Naive B cell (primary cell): ENCODE measurements at places on chromosomes 12 and 14.
A peak's percentile ranks its signal among the peaks of the same experiment; 100 is the strongest.

GRCh38 chr12:21815306-21816062 lies 41.0 kb upstream of the KCNJ8 start:
- H3K36me3 ChIP-seq, result no peaks in the 10 kb centered on the region
- H3K4me1 ChIP-seq, result no peaks in the 10 kb centered on the region
- no peak for DNase-seq
- no peak overlapping the region for H3K27ac ChIP-seq
- H3K4me3 ChIP-seq, result no peak overlapping the region

DNA sequence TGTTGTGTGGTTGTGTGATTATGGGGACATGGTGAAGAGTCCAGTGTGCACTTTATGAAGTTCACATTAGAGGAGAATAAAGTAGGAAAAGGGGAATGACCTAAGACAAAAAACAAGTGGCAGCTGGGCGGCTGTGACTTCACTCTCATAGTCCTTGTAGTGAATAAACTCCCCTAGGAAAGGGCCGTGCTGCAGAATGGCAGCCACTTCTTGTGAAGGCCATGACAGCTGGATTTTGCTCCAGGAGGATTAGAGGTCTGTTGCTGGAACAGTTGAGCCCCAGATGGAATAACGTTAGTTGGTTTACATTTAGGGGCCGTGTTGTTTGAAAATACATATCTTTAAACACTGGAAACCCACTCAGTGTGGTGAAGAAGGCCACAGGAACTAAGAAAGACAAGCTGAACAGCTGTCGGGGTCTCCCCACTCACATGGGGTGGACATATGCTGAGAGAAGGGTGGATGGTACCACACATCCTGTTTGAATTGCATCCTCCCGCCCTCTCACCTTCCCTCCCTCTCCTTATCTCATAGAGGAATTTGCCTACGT lies 276.9 kb downstream of the CACNA1C start:
- no peaks in the 10 kb centered on the region for H3K36me3 ChIP-seq
- H3K27ac ChIP-seq, result no peak overlapping the region
- H3K27me3 ChIP-seq, result peaks cover 10% of the 10 kb centered on the region
- DNase-seq, result no peak
- no peak overlapping the region for H3K4me3 ChIP-seq

DNA sequence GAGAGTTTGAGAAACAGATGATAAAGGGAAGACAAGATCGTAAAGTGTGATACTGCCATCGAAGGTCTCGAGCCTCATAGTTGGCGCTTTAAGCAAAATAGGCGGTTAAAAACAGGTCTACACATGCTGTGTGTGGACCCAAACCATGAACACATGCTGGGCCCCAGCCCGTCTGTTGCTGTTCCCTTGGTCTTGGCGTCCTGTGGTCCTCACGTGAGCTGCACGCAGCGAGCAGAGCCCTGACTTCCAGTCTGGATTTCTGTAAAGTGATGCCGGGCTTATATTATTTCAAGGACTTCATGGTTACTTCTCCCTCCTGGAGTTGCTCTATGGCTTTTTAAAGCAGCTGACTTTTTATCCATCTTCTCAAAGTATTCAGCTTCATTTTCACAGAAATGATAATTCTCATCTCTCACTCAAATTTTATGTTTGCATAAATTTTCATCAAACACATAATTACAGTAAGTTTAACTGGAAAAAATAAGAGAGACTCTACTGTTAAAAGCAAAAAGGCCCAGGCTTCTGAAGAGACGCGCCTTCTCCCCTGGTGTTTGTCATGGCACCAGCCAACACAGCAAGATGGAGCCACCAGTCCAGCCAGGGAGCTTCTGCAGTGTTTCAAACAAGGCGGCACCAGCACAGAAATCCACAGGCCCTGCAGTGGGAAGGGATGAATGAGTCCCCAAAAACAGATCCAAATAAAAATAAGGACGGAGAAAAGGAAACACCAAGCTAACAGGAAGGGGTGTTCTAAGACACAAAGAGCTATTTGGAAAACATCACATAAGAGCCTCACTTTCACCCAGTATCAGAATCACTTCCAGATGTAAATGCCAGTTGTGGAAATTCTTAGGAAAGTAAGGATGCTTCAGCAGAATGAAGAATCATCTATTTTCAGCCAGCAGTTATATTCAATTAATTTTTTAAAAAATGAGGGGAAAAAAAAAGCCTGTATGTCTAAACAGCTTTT lies 24.9 kb downstream of the SFSWAP start:
- no peak for DNase-seq
- H3K4me3 ChIP-seq, result no peak overlapping the region
- H3K27ac ChIP-seq, result no peak overlapping the region
- peaks cover 13% of the 10 kb centered on the region for H3K36me3 ChIP-seq

DNA sequence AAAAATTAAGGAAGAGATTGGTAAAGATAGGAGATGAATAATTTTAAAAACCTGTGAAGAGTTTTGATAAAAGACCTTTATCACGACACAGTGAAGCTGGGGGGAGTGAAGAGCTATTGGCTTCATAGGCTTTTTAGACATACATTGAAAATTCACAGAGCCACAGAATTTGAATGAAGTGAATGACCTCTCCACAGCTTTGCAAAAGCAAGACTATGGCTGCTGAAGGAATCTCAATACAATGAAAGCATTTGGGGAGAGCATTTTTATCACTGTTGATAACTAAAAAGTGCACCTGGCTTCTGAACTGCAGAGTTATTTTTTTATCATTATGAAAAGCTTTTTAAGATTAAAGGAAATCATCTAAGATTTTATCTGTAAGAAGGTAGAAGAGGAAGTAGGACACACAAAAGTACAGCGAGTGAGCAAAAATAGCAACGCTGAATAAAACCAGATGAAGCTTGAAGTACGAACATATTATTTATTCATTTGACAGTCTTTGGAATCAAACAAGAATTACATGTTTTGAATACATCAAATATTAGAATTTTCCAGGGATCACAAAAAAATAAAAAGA lies 317.5 kb downstream of the KCNC2 start:
- DNase-seq, result no peak
- H3K4me3 ChIP-seq, result no peak overlapping the region
- no peaks in the 10 kb centered on the region for H3K4me1 ChIP-seq
- no peaks in the 10 kb centered on the region for H3K27me3 ChIP-seq
- no peaks in the 10 kb centered on the region for H3K36me3 ChIP-seq
- no peak overlapping the region for H3K27ac ChIP-seq

GRCh38 chr12:63814146-63814772 lies 30.2 kb upstream of the SRGAP1 start:
- no peak overlapping the region for H3K27ac ChIP-seq
- no peaks in the 10 kb centered on the region for H3K4me1 ChIP-seq
- peaks cover 8% of the 10 kb centered on the region for H3K36me3 ChIP-seq
- no peak for DNase-seq

- H3K27me3 ChIP-seq, result no peaks in the 10 kb centered on the region
- H3K4me1 ChIP-seq, result peaks cover 70% of the 10 kb centered on the region
- peak overlapping the region; percentile 84 for H3K4me3 ChIP-seq
- peaks cover 33% of the 10 kb centered on the region for H3K36me3 ChIP-seq
- H3K27ac ChIP-seq, result peak overlapping the region; percentile 100
- peak; percentile 77 for DNase-seq
These were observed 84.1 kb upstream of the RESF1 start for GRCh38 chr12:31874961-31875608.

- no peak for DNase-seq
- peaks cover 8% of the 10 kb centered on the region for H3K36me3 ChIP-seq
- no peaks in the 10 kb centered on the region for H3K4me1 ChIP-seq
- H3K27ac ChIP-seq, result no peak overlapping the region
These were observed 65.1 kb upstream of the DUSP6 start for GRCh38 chr12:89417246-89417977.

- no peaks in the 10 kb centered on the region for H3K4me1 ChIP-seq
- H3K27me3 ChIP-seq, result no peaks in the 10 kb centered on the region
- no peak overlapping the region for H3K4me3 ChIP-seq
These were observed 67.0 kb downstream of the SYT1 start for GRCh38 chr12:78931466-78931990.

GRCh38 chr12:47385653-47386052 lies 305.9 kb upstream of the AMIGO2 start:
- H3K27me3 ChIP-seq, result no peaks in the 10 kb centered on the region
- no peak overlapping the region for H3K27ac ChIP-seq
- no peak overlapping the region for H3K4me3 ChIP-seq
- no peaks in the 10 kb centered on the region for H3K36me3 ChIP-seq
- DNase-seq, result no peak

DNA sequence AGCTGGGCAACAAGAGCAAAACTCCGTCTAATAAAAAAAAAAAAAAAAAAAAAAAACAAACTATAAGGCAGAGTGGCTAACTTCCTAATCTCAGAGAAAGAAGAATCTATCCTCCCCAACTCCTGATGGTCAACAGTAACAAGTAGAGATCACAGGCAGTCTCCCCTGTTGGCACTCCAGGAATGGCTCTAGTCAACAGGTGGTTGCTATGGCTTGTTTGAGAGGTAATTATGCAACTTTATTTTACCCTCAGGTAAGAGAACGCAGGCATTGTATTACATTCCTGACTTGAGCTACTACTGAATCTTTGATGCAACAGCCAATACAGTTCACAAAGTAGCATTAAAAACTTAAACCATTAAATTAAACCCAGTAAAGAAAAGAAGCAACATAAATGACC lies 180.3 kb downstream of the DICER1 start:
- H3K36me3 ChIP-seq, result no peaks in the 10 kb centered on the region
- no peak overlapping the region for H3K27ac ChIP-seq
- peaks cover 27% of the 10 kb centered on the region for H3K27me3 ChIP-seq
- no peak for DNase-seq
- no peak overlapping the region for H3K4me3 ChIP-seq

- no peak for DNase-seq
- no peak overlapping the region for H3K4me3 ChIP-seq
- H3K36me3 ChIP-seq, result no peaks in the 10 kb centered on the region
- H3K27ac ChIP-seq, result no peak overlapping the region
These were observed 7.8 kb downstream of the PELI2 start for GRCh38 chr14:56125772-56126636.

GRCh38 chr12:70919176-70919575 lies 1.4 kb downstream of the PTPRR start:
- H3K36me3 ChIP-seq, result no peaks in the 10 kb centered on the region
- no peaks in the 10 kb centered on the region for H3K4me1 ChIP-seq
- no peak overlapping the region for H3K4me3 ChIP-seq
- H3K27ac ChIP-seq, result no peak overlapping the region
- no peak for DNase-seq

GRCh38 chr12:95611676-95612309 lies 60.5 kb upstream of the USP44 start:
- H3K4me1 ChIP-seq, result peaks cover 26% of the 10 kb centered on the region
- no peaks in the 10 kb centered on the region for H3K36me3 ChIP-seq
- no peak overlapping the region for H3K4me3 ChIP-seq
- no peak for DNase-seq
- H3K27me3 ChIP-seq, result no peaks in the 10 kb centered on the region
- no peak overlapping the region for H3K27ac ChIP-seq

DNA sequence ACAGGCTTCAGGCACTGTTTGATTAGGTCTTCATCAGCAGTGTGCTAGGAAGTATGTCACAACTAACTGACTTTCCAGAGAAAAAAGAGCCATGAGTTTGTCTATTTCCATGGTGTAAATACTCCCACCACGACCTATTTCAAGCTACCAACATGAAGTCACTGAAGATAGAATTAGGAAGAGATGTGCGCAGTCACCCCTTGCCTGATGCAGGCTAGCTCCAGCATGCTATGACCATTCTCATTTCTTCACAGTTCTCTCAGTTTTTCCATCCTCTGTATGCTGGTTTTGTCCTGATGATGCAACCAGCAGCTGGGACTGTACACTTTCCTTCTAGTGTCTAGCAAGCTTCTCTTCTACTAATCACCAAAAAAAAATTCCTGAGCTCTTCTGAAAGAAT lies 191.6 kb upstream of the NUDT4 start:
- no peak overlapping the region for H3K4me3 ChIP-seq
- H3K27ac ChIP-seq, result peak overlapping the region; percentile 58
- no peaks in the 10 kb centered on the region for H3K36me3 ChIP-seq
- DNase-seq, result no peak
- H3K27me3 ChIP-seq, result no peaks in the 10 kb centered on the region
